ENCODE measurements at places on chromosomes 4 and X.

GRCh38 chr4:158079661-158080060 is 93.2 kb downstream of the GASK1B start:
- DNase-seq, result no peak

DNA sequence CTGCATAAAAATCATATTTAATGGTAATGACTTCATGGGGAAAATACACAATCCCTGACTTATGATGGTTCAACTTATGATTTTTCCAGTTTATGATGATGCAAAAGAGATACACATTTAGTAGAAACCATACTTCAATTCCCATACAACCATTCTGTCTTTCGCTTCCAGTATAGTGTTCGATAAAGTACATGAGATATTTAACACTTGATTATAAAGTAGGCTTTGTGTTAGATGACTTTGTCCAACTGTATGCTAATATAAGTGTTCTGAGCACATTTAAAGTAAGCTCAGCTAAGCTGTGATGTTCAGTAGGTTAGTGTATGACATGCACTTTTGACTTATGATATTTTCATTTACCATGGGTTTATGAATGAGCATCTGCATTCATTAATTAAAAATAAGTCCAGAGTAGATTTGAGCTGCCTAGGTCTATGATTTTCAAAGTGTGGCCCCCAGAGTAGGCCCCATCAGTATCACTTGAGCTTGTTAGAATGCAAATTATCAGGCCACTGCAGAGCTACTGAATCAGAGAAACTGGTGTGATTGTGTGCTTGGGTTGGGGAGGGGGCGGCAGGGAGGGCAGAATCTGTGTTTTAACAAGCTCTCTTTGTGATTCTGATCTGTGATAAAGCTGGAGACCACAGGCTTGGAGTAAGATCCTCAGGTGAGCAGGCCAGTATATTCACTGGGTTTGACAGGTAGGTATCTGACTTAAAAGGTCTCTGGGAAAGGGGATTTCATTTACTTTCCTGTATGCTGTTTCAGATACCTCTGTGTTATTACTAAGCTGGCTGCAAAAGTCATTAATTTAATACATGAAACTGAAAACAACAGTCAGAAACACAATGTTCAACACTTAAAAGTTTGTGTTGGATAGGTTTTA is 8.4 kb downstream of the ATP10D start:
- DNase-seq, result no peak

- DNase-seq, result peak; percentile 26
Observed at GRCh38 chr4:40335525-40335894, 377 bp downstream of the CHRNA9 start.

DNA sequence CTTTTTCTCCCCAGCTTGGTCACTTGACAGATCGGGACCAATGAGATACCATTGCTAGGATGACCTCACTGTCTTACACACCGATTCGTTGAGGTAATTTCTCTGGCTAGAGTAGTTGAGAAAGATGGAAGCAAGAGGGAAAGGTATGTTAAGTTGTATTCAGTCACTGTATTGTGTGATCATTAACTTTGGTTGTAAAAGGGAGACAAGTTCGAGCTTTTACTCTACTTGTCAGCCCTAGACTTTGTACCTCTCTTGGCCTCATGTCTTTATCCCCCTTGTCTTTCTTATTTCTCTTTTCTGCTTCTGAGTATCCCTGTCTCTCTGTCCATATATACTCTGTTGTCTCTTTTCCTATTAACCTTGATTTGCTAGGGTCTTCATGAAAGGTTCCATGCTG is 15.5 kb downstream of the FMR1 start:
- no peak for DNase-seq

DNA sequence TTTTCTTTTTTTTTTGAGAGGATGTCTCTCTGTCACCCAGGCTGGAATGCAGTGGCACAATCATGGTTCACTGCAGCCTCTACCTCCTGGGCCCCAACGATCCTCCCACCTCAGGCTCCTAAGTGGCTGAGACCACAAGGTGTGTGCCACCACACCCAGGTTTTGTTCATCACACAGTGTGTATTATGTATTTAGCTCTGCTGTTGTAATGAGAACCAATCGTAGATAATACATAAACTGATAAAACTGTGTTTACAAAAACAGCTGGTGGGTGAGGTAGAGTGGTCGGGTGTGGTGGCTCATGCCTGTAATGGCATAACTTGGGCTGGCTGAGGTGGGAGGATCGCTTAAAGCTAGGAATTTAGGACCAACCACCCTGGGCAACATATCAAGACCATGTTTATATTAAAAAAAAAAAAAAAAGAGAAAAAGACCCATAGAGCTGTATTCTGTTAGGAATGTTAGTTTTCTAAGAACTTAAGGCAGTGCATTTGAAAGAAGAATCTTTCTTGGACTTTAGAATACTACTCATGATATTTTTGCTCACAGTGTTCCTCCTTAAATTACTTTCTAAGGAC is 34.9 kb downstream of the POLR2B start:
- no peak for DNase-seq

- DNase-seq, result no peak
Observed at GRCh38 chr4:7962609-7963508, 23.2 kb upstream of the AFAP1 start.

- no peak for DNase-seq
Observed at GRCh38 chr4:66655505-66655904, 889.8 kb downstream of the CENPC start.

DNA sequence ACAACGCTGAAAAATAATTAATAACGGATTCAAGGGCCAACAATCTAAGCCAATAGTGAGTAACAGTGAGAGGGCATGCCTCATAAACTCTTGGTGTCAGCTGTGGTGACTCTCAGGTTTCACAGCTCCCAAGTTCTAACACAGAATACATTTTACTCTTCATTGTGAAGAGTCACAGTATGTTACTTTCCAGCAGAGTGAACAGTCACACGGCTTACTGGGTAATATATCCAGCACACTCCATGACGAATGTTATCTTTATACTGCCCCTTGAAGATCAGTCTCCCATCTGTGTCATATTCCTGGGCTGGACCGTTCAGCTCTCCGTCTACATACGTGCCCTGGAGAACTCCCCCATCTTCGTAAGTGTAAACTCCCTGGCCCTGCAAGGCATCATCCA is 23.1 kb downstream of the SETD7 start:
- DNase-seq, result no peak
